Right atrium auricular region (tissue), 2 donors: ENCODE measurements at places on chromosomes 1 and 21. TPM values are rescaled to one million over a fixed set of nuclear protein-coding genes. Genes with fewer than 3 reads are reported as not detected.

- no peak for DNase-seq
Observed at GRCh38 chr1:228162286-228163006, 3.2 kb upstream of the IBA57 start.

- peak; percentile 11 for DNase-seq
Observed at GRCh38 chr1:40353082-40353481, 20.4 kb upstream of the SMAP2 start.

- DNase-seq: no peak
Observed at GRCh38 chr1:15504436-15504835, 19.6 kb downstream of the CASP9 start.

DNA sequence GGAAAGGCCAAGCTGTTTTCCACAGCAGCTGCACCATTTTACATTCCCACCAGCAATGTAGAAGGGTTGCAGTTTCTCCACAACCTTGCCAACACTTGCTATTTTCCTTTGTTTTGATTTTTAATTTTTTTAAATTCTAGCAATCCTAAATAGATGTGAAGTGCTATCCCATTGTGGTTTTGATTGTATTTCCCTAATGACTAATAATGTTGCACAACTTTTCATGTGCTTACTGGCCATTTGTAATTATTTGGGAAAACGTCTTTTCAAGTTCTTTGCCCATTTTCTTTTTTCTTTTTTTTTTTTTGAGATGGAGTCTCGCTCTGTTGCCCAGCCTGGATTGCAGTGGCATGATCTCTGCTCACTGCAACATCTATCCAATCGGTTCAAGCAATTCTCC lies 53.9 kb downstream of the VCAM1 start:
- DNase-seq: no peak

GRCh38 chr1:11880911-11881748 lies 22.4 kb upstream of the NPPB start:
- peak; percentile 81 for DNase-seq

DNA sequence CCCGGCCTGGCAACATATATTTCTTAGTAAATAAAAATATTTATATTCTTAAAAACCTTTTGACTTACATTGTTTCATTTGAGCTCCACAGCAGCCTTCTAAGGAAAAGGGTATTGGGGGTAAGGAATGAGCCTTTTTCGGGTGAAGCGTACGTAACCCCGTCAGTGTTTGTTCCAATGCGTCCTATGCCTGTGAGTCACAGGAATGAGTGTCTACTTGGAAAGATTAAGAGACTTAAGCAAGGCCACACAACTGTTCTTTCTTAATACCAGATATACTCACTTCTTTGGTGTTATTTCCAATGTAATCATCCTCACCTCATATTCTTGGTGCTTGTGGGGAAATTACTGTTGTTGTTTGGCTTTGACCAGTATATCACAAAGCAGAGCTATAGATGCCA lies 22.7 kb downstream of the WDTC1 start:
- DNase-seq: no peak

DNA sequence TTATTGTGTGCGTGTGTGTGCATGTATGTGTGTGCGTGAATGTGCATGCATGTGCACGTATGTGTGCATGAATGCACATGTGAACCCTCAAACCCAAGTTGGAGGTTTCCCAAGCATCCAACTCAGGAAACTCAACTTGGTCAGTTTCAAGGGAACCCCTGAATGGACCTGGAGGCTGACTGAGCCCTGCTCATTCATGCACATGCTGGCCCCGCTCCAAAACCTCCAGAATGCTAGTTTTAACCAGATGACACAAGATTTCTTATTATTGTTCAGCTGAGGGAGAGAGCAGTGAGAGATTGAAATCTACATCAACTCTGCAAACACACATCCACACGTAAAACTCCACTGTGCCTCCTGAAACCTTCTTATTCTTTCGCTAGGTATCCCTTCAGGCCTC lies 104.4 kb downstream of the OMA1 start:
- no peak for DNase-seq

DNA sequence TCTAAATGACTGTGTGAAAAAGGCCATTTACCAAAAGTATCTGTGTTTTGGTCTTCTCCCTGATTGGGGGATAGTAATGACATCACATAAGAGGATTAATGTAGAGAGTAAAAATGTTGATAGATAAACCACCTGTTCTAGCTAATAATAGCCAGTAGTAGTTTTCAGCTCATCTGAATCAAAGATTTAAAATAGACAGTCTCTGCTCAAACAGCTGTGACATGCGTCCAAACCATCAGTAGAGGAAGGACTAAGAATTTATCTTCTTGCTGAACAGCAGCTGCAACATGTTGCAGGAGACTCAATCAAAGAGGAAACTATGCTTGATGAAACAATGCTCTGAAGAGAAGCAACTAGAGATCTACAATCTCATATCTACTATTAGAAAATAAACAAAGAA lies 21.4 kb downstream of the TMPRSS15 start:
- no peak for DNase-seq

GRCh38 chr1:207335695-207336363 lies 14.4 kb downstream of the CD55 start:
- no peak for DNase-seq

- no peak for DNase-seq
Observed at GRCh38 chr1:234322979-234323378, 50.3 kb upstream of the COA6 start.

The CYP4A11 gene
- total RNA-seq: not detected

The MYOM3 gene
- 98.7 TPM for total RNA-seq

The CELA3A gene
- total RNA-seq: not detected

The PPP1R15B gene
- 27.3 TPM for total RNA-seq
